GM13977 (cell line): ENCODE measurements at places on chromosomes 13 and 19.

GRCh38 chr19:8468761-8469373 is 24.1 kb downstream of the HNRNPM start:
- no peak for DNase-seq

DNA sequence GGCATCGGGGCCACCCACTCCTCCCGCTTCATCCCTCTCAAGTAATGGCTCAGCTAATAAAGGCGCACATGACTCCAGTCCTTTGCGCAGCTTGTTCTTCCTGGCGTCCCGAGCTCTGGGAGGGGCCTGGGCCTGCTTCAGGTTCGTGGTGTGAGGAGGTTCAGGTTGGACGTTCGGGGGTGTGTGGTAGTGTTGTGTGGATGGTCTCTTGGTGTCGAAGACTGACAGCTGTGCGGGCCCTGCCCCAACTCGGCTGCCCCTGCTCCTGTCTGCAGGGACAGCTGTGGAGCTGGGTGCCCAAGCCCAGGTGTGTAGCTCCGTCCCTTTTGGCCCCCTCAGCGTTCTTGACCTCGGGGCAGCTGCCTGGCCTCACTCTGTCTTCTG is 2.2 kb downstream of the RPS15 start:
- no peak for DNase-seq

- no peak for DNase-seq
Measured at GRCh38 chr19:49920624-49921363, 8.2 kb upstream of the ATF5 start.

DNA sequence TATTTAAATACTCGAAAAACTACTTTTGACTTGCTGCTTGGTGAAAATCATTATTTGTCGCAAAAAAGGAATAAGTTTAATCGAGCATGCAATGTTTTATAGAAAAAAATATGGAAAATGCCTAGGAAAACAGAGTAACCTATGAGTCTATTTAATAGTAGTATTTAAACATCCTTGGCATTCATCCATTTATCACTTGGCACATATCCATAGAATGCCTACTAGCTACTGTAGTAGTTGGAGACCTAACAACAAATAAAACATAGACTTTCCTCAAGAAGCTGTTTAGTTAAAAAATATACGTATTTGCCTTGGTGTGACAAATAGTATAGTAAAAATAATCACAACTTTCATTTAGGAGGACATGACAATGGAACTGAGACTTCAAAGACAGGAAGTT is 302.1 kb downstream of the DIAPH3 start:
- DNase-seq: no peak
